HAP-1 (cell line): ENCODE measurements at places on chromosomes 7 and 10.

- DNase-seq: no peak
Observed at GRCh38 chr7:47932016-47932415, 16.2 kb downstream of the PKD1L1 start.

DNA sequence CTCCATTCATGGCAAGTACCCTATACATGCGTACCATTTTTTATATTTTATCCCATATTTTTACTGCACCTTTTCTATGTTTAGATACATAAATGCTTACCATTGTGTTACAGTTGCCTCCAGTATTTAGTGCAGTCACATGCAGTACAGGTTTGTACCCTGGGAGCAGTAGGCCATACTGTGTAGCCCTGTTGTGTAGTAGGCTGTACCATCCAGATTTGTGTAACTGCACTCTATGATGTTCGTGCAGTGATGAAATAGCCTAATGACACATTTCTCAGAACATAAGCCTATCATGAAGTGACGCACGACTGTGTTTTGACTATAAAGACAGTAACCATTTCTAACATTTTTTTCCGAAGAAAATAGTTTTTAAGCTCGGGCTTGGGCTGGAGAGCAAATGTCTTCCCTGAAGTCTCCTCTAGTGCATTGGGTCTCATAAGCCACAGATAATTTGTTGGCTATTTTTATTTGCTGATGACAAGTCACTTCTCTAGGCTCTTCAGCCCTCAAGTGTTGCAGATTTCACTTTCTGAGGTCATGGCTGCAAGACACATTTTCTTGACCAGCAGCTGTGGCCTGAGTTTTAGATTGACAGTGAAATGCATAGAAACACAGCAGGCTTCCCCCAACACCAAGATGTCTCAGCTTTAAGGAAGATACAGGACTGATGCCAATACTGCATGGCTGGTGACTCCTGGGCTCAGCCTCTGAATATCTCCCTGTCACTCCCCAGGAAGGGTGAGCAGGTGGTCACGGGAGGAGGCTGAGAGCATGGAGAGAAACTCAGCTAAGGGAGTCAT lies 26.9 kb downstream of the EPDR1 start:
- no peak for DNase-seq

DNA sequence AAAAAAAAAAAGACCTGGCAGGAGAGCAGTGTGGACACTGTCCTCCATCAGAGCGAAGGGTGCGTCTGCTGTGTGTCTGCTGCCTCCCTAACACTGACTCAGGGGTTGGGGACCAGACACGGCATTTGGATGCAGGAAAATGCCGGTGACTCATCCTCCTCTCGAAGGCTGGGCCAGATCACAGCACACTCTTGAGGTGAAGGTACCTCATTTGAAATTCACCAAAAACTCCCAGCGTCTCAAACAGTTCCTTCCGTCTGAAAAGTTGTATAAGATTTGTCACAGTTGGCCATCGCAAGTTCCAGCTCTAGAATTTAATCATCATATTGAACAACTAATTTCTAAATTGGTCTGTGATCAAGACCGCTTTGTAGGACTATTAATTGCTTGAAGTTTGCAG lies 118.1 kb upstream of the LYZL2 start:
- DNase-seq: no peak

DNA sequence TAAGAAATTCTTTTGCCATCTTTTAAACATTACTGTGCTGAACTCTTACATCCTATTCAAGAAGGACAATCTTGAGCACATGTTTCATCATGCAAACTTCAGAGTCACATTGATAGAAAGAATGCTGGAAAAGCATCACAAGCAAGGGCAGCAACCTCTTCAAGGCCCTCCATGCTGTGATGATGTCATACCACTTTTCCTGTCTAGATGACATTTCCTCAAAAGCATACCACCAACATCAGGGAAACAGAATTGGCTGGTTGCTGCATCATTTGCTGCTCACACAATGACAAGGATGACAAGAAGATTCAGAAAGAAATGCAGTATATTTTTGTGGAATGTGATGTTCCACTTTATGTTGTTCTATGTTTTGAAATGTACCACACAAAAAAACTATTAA lies 37.6 kb downstream of the CYP2C8 start:
- DNase-seq: no peak

- DNase-seq: no peak
Observed at GRCh38 chr10:10865913-10866312, 151.8 kb upstream of the CELF2 start.
